T-helper 2 cell treated with Interferon-gamma antibody and Interleukin-4, amounts not matched to agents 5 μg/mL and 100 μg/mL, for 36 hours (primary cell): ENCODE measurements at places on chromosomes 5 and 9.

DNA sequence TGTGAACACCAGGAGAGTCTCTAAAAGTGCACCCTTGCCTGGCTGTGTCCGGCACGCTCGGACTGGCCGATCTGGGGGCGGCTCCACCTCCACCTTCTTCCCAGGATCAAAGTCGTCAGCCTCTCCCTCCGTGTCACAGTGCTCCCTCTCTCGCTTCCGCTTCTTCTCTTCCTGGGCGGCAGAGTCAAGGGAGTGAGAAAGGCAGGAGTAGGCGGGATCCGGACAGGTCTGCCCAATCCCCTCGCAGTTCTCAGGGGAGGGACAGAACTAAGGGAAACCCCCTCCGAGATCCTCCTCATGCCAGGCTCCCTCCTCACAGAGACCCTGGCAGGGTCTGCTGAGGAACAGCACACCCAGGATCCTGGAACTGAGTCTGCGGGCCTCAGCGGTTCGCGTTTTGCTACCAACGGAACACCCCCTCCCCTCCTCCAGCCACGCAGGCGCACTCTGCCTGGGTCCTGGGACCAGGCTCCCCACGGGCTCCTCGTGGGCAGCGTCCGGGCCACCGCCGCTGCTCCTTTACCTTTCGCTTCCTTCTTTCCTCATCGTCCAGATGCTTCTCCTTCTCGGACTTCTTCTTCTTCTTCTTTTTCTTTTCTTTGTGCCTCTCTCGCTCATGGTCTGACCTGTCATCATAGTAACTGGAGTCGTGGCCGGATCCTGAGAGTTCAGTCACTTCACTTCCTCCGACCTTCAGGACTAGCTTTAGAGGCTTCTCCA is 1.3 kb downstream of the BRD9 start:
- no peak for DNase-seq

- no peak for DNase-seq
Measured at GRCh38 chr9:20043035-20043434, 254.2 kb upstream of the SLC24A2 start.

- DNase-seq, result no peak
Measured at GRCh38 chr5:17679597-17680203, 45.4 kb downstream of the TAF11L14 start.

GRCh38 chr9:124855566-124855943 is 2.3 kb downstream of the WDR38 start:
- no peak for DNase-seq

- no peak for DNase-seq
Measured at GRCh38 chr5:140148508-140148907, 22.8 kb downstream of the IGIP start.

GRCh38 chr5:124057724-124058231 is 545.8 kb downstream of the CSNK1G3 start:
- DNase-seq, result no peak

- DNase-seq, result no peak
Measured at GRCh38 chr5:96839071-96839592, 31.4 kb upstream of the ERAP1 start.

DNA sequence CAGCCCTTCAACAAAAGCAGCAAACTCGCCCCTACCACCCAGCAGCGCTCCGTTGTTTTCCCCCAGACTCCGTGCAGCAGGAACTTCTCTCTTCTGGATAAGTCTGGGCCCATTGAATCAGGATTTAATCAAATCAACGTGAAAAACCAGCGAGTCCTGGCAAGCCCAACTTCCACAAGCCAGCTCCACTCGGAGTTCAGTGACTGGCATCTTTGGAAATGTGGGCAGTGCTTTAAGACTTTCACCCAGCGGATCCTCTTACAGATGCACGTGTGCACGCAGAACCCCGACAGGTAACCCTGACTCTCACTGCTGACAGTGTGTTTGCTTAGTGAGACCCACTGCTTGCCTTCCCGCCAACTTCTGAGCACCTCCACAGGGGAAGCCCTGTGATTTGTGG is 81.8 kb downstream of the PRDM6 start:
- DNase-seq, result no peak

- no peak for DNase-seq
Measured at GRCh38 chr5:51895834-51896233, 512.6 kb downstream of the ISL1 start.

- no peak for DNase-seq
Measured at GRCh38 chr5:18811661-18812060, 1176.3 kb downstream of the CDH18 start.

- no peak for DNase-seq
Measured at GRCh38 chr5:11180890-11181289, 419.9 kb upstream of the DAP start.
